ENCODE measurements at places on chromosomes 3 and 15. TPM values are rescaled to one million over a fixed set of nuclear protein-coding genes. Genes with fewer than 3 reads are reported as not detected.

GRCh38 chr3:47984075-47984728, 32.0 kb downstream of the MAP4 start:
- ATAC-seq, result no peak

- no peak for ATAC-seq
Measured at GRCh38 chr3:104526901-104527401, 839.8 kb upstream of the ALCAM start.

GRCh38 chr3:138234401-138235179, 47.5 kb downstream of the ARMC8 start:
- no peak for ATAC-seq

DNA sequence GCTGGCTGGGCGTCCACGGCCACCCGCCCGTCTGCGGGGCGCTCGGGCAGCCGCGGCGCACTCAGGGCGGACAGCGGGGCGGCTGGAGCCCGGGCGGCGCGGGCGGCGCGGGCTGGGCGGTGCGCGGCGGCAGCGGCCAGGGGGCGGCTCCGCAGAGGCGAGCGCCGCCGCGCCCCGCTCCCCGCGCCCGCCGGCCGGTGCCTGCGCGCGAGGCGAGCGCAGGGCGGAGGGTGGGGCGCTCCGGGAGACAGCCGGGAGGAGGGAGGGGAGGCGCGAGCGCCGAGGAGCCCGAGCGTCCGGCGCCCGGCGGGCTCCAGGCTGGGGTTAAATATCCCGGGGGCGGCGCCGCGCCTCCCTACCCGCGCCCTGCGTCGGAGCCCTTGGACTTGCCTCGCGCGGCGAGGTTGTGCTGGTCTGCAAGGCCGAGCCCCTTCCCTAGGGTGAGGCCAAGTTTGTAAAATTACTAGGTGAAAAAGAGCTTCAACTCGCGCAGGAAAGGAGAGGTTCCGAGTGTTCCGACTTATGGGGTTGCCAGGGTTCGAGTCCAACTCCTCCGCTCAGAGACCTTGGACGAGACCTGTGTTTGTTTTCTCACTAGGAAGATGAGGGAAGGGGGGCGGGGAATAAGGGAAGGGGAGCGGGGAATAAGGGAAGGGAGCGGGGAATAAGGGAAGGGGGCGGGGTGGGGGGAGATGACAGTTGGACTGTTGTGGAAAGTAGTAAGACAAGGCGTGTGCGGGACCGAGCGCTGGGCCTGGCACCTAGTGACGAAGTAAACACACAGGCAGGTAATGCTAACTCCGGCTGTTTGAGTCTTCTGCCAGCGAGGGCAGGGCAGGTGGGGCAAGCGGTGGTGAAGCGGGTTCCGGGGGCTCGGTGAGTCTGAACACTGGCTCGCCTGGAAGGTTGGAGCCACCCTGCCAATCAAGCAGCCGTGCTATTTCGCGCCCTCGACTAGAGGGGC, at the start of gene TNFAIP8L3:
TSS of gene TNFAIP8L3 (minus strand) at position 301 of the 964 bp plus-strand sequence. CDS start 311 bp downstream, outside the sequence.
- peak; percentile 56 for ATAC-seq

- ATAC-seq, result no peak
Measured at GRCh38 chr3:56612146-56612545, 55.2 kb downstream of the CCDC66 start.

The ZNF660 gene
- total RNA-seq, result 0.16 TPM

- no peak for ATAC-seq
Measured at GRCh38 chr15:33293713-33294334, 16.9 kb upstream of the RYR3 start.

DNA sequence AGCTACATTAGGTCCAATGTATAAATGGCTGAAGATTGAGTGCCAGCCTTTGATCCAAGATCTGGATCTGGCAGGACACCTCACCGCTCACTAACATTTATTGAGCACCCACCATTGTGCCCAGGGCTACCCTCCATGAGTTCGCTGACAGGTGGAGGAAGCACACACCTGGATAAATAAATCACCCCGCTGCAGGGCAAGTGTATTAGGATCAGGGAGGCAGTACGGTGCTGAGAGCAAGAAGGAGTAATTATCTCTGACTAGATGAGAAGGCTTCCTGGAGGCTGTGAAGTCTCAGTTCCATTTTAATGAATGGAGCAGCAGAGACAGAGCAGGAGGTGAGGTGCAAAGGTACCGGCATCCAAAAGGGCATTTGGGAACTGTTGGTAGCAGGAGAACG, 104.1 kb downstream of the LIPC start:
- no peak for ATAC-seq

DNA sequence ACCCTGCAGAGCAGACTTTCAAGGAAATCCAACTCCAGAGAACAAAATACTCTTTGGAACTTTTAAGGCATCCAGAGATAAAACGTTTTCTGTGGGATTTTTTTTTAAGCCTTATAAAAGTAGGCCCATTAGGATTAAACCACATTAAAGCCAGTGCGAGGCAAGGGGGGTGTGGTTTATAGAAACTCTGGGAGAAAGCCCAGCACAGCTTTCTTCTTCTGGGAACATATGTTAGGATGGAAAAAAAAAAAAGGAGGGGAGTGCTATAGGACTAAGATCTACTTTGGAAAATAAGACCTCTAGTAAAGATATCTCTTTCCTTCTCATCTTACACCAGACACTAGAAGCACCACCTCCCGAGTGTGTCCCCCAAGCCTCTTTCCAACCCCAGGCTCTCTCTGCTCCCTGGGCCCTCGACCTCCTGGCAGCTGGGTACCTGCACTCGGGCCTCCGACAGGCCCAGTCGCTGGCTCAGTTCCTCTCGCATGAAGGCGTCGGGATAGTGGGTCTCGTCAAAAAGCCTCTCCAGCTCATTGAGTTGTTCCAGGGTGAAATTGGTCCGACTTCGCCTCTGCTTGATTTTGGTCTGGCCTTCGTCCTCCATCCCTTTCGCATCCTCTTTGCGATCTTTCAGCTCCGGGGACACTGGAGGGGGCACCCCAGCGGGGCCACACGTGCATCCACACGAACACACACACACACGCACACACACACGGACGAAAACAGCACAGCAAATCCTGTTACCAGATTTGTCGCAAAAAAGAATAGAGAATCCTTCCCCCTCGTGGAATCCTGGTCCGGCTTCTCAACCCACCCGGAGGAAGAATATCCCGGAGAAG, 3.8 kb downstream of the SHOX2 start:
- ATAC-seq, result no peak

- peak; percentile 49 for ATAC-seq
Measured at GRCh38 chr3:190036631-190037030, 84.1 kb downstream of the P3H2 start.

GRCh38 chr3:115891006-115891636, 267.8 kb downstream of the GAP43 start:
- no peak for ATAC-seq

- ATAC-seq, result no peak
Measured at GRCh38 chr3:123281929-123282328, 80.2 kb downstream of the SEC22A start.

The CLK3 gene
- 41.0 TPM for total RNA-seq

Measured in esophagus mucosa (tissue), 1 donor.